ENCODE measurements at places on chromosomes 11 and 22.

- DNase-seq: no peak
Observed at GRCh38 chr11:26891501-26891900, 102.4 kb upstream of the FIBIN start.

DNA sequence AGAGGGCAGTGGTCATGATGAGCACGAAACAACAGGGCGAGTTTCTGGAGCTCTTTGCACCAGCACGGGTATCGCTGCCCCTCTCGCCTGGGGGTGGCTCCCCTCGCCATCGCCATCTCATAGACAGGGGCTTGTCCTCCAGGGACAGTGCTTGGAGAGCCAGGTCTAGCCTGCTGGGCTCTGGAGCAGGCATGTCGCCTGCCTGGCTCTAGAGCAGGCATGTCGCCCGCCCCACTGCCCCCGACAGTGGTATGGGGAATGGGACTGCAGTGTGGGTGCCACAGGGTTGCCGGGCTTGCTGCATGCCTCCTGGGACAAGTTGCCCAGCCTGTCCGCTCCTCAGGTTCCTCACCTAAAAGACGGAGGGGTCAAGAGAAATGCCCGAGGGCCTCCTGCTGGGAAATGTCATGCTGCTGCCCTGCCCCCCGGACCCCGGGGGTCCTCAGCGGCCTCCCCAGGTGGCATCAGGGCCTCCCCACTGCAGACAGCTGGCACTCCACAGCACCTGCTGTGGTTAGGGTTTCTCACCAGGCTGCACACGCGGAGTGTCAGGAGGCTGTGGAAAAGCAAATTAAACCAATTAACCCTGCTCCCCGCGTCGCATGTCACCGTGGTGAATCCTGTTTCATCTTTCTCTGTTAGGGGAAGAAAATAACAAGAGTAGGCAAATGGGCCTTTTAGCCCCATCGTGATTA, 403.0 kb downstream of the TBC1D22A start:
- no peak for DNase-seq

DNA sequence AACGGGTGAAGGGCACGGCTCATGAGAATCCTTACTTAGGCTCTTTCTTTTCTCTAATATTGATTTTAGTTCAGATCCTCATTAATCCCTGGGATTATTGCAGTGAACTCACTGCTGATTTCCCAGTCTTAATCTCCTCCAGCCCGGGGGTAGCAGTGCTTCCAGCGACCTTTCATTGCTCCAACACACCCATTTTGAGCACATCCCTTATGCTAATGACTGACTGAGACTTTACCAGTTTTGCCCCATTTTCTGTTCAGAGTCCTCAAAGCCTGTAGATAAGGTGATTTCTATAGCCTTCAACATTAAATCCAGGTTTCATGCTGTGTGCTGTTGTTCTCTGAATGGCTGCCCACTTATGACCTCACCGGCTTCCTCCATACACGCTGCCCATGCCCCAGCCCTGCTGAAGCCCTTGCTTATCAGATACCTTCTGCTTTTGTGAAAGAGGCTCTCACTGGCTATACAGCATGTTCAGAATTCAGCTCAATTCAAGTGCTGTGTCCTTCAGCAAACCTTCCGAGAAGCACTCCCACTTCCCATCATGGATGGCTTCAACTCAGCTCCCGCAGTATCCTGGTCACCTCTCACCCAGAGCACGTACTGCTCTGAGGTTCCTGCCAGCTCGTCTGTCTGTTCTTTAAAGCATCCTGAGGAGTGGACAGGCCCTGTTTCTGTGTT, 49.0 kb downstream of the PPFIA1 start:
- DNase-seq: no peak

GRCh38 chr11:94553938-94554337, 10.2 kb downstream of the FUT4 start:
- DNase-seq: no peak

- DNase-seq: no peak
Observed at GRCh38 chr22:22027955-22028354, 45.4 kb upstream of the TOP3B start.

GRCh38 chr11:56637500-56637899, 4.7 kb downstream of the OR5AP2 start:
- DNase-seq: no peak

GRCh38 chr22:39765661-39766060, 127.9 kb downstream of the ENTHD1 start:
- no peak for DNase-seq

GRCh38 chr11:8097926-8098325, 16.9 kb downstream of the TUB start:
- DNase-seq: no peak

DNA sequence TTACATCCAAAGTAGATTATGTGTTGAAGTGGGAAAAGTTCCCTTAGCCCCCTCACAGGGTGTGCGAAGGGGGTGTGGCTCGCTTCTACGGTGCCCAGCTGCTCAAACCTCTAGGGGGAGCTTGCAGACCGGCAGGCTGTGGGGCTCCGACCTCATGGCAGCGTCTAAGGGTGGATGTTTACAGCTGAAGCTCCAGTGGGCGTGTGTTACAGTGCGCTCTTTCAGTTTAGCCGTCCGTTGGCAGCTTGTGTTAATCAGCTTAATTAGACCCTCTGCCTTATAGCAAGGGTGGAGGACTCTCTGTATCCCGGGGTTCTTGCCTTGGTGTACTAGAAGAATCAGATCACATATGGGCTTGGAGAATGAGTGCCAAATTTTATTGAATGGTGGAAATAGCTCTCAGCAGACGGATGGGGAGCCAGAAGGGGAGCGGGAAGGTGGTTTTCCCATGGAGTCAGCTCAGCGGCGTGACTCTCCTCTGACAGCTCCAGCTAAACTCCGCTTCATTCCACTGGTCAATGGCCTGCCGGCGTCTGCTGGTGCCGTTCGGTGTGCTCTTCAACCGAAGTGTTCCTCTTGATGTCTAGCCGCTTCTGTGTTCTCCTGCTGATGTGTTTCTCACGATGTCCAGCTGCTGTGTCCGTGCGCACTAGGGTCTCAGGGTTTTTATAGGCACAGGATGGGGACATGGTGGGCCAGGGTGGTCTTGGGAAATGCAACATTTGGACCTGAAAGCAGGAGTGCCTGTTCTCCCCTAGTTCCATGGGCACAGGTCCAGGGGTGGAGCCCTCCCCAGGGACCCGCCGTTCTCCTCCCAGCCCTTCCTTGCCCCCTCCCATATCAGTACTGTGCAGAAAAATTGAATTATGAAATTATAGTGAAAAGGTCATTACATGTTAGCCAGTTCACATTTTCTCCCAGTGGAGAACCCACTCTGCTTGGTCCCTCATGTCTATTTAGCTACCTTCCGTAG, 28.6 kb upstream of the OR10G7 start:
- DNase-seq: peak; percentile 77

GRCh38 chr11:85945788-85946187, 90.6 kb downstream of the CCDC83 start:
- no peak for DNase-seq

Measured in retina (tissue), 1 donor.